ENCODE measurements at places on chromosomes 7 and 10. TPM values are rescaled to one million over a fixed set of nuclear protein-coding genes. Genes with fewer than 3 reads are reported as not detected.

Gene TMEM196
- not detected for total RNA-seq

Gene EDRF1
- 20.8 TPM for total RNA-seq

Gene ZNF467
- 35.3 TPM for total RNA-seq

Gene RNF32
- 1.9 TPM for total RNA-seq

Gene ANKRD61
- not detected for total RNA-seq

Gene TRIM8
- 146 TPM for total RNA-seq

Gene SFRP4
- total RNA-seq: 6.7 TPM

Gene AKR1C4
- not detected for total RNA-seq

Gene THAP5
- total RNA-seq: 26.3 TPM

Gene AKR1C1
- 42.0 TPM for total RNA-seq

Gene HOXA4
- 7.1 TPM for total RNA-seq

DNA sequence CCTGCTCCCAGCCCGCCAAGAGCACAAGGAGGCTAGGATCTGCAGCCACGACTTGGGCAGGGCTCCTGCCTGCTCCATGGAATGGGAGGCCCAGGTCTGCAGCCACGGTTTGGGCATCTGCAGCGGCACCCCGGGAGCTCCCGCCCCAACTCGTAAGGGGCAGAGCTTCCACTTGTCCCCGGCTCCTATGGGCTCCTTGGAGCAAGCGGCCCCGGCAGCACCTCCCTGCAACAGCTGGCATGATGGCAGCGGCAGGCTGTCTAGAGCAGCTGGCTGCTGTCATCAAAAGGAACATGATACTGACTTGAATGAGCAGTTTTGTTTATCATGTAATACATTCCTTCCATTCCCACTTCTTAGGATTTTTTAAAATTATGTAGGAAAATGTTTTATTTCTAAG, 684.0 kb upstream of the FOXK1 start:
- no peak for DNase-seq

DNA sequence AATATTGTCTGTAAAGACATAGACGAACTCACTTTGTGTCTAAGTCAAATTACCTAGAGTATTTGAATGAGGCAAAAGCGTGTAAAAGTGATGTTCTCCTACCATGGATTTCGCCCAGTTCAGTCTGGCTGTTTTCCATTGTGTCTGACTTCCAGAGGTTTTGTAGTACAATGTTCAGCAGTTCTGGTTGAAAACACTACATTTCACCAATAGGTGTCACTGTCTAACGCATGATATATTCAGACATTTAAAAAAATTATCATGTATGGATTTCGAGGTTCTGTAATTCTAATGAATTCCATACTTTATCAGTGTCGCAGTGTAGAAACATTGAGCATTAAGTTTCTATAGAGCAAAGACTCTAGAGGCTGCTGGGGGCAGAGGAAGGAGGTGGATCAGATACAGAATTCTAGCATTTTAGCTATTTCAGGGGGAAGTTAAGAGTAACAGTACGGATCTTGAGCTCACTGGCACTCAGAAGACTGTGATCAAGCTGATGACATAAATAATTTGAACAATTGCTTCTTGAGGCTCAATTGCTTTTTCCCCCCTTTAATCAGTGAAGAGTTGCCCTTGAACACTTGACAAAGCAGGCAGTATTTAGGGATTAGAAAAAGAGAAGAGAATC, 196.9 kb upstream of the RHOBTB1 start:
- DNase-seq: no peak

DNA sequence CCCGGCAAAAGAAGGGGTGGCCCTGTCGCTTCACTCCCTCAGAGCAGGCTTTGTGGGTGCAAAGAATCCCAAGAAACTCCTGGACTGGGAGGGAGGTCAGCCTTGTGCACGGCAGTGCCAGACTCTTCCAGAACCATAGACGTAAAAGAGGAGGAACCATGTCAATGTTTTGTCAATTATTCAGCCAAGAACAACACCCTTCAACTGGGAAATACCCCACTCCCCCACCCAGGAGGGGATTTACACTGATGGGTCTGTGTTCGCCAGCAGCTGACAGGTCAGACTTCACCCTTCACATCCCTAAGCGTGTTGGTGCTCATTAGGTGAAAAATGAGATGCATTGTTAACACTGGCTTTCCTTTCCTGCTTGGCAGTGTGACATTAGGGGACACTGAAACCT, 116.8 kb upstream of the BMPER start:
- no peak for DNase-seq

GRCh38 chr7:97732565-97733275, 834 bp downstream of the TAC1 start:
- no peak for DNase-seq

- no peak for DNase-seq
Measured at GRCh38 chr7:98495200-98495955, 94.5 kb upstream of the BAIAP2L1 start.

- DNase-seq: peak; percentile 29
Measured at GRCh38 chr10:110446954-110447608, 50.6 kb upstream of the DUSP5 start.

DNA sequence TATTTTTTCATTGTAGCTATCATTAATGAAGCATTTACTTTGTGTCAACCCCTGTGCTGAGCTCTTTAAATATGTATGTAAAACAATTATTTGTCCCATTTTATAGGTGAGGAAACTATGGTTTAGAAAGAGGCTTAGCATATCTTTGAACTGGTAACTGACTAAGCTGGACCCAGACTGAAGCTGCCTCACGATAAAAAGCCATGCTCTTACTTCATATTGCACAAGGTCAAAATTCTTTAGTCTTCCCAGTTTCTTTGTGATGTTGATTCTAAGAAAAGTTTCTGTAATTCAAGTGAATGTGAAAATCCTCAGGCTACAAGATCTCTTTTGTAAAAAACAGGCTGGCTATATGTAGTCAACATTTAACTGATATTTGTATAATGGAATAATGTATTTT, 46.6 kb upstream of the SLC16A12 start:
- DNase-seq: no peak

- no peak for DNase-seq
Measured at GRCh38 chr10:114943000-114943399, 5.0 kb downstream of the TRUB1 start.

DNA sequence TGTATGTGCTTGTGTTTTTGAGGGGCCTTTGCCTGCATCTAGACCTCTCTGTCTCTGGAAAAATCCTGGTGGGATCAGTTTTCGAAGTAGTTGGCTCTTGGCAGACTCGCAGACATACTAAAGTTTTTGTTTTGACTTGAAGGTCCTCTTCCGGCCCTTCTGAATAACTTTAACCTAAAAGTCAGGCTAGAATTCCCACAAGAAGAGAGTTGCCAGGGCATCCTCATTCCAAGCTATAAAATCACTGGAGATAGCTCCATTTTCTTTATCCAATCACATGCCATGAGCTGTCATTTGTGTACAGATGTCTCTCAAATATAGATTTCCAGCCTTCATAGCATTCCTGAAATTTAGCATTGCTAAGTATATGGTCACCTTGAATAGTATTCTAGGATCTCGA, 967.8 kb downstream of the LRMDA start:
- no peak for DNase-seq

GRCh38 chr10:116011929-116012328, 261.1 kb downstream of the GFRA1 start:
- DNase-seq: no peak

DNA sequence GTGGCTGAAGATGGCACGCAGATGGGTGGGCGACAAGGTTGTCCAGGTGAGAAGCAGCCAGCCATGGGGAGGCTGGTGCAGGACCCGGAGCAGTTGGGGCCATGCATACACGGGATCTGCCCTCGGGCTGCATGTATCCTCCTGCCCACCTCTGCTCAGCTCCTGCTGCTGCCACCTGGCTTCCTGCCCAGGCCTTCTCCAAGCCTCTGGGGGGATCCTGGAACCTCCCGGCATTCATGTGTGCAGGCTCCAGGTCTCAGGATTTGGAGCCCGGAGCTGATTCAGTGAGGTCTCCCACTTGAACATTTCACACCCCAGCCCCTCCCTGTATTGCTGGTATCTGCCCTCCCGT, 27.0 kb downstream of the PDGFA start:
- DNase-seq: peak; percentile 49

- no peak for DNase-seq
Measured at GRCh38 chr7:85516675-85517074, 329.8 kb upstream of the SEMA3D start.

GRCh38 chr10:22067091-22067490, 63.6 kb upstream of the DNAJC1 start:
- no peak for DNase-seq

GRCh38 chr10:677038-677437, 12.4 kb downstream of the DIP2C start:
- DNase-seq: no peak

- no peak for DNase-seq
Measured at GRCh38 chr10:116720241-116720643, 22.1 kb downstream of the HSPA12A start.

- DNase-seq: no peak
Measured at GRCh38 chr7:139720186-139720585, 57.6 kb downstream of the HIPK2 start.

- peak; percentile 84 for DNase-seq
Measured at GRCh38 chr10:80356563-80356988, at the start of the genes DYDC1 and DYDC2. Gene DYDC1 (minus strand): TSS chr10:80356755. CDS start chr10:80352601, 4,154 bp downstream. Gene DYDC2 (plus strand): TSS chr10:80356781. CDS start chr10:80362444, 5,663 bp downstream.

DNA sequence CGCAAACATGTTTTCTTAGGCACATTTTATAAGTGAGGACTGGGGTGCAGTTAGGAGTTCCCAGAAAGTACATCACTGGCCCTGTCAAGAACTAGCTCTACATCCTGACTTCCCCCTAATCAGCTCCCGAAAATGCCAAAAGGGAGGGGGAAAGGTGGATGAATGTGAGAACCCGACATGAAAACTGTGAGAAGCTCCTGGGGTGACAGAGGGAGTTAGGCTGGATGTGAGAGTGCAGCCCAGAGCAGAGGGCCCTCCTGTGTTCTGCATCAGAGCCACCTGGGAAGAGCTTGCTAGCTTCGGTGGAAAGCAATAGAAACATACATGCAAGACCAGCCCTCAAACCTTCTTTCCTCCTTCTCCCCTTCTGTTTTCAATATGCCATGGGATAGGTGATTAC, 30.5 kb upstream of the SEM1 start:
- DNase-seq: no peak

DNA sequence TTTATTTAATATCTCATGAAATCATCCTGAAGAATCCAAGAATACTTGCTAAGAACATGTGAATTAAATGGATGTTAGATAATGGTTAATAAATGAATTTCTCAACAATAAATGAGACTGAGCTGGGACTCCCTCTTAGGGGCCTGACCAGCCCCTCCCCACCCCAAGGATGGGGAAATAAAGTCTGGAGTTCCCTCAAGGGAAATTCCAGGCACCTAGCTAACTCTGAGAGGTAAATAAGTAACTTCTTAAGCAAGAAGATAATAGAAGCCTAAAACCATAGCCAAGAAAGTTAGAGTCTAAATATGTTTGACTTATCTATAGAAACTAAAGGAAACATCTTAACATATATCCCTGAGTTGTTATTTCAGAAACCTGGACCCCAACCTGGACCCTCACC, 32.2 kb upstream of the PPP1R9A start:
- no peak for DNase-seq

DNA sequence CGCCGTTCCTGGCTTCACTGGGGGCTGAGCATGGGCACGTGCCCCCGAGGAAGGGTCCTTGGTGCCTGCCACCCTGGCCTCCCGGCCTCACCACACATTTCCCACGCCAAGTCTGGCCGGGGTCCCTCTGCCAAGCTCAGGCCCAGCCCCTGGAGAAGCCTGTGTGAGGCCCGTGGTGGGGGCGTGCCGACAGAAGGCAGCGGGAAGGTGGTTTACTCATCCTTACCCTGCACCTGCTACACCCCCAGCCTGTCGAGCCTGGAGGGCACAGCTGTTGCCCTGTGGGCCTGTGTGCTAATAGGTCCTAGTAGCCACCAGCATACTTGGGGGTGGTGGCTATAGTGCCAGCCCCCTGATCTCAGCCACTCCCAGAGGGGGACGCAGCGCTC, 46.7 kb downstream of the NKX6-2 start:
- no peak for DNase-seq

Measured in upper lobe of right lung (tissue), 1 donor.